ENCODE measurements at places on chromosomes 16 and 17.
A peak's percentile ranks its signal among the peaks of the same experiment; 100 is the strongest.

DNA sequence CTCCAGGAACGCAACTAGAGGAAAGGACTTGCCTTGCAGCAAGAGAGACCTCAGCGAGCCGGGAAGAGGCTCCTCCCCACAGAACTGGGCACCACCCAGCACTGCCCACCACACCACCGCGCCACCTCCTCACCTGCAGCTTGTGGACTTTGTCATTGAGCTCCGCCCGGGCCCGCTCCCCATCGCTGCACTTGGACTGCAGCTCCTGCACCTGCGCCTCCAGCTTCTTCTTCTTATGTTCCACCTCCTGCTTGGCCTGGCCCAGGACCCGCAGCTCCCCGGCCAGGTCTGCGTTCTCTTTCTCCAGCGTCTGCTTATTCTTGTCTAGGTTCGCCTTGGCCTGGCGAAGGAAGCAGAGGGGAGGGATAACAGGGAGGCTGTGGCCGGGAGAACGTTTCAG is 76.7 kb downstream of the NDE1 start:
- no peak for DNase-seq
- H3K27me3 ChIP-seq: no peaks in the 10 kb centered on the region
- no peak overlapping the region for H3K4me3 ChIP-seq
- no peaks in the 10 kb centered on the region for H3K4me1 ChIP-seq

DNA sequence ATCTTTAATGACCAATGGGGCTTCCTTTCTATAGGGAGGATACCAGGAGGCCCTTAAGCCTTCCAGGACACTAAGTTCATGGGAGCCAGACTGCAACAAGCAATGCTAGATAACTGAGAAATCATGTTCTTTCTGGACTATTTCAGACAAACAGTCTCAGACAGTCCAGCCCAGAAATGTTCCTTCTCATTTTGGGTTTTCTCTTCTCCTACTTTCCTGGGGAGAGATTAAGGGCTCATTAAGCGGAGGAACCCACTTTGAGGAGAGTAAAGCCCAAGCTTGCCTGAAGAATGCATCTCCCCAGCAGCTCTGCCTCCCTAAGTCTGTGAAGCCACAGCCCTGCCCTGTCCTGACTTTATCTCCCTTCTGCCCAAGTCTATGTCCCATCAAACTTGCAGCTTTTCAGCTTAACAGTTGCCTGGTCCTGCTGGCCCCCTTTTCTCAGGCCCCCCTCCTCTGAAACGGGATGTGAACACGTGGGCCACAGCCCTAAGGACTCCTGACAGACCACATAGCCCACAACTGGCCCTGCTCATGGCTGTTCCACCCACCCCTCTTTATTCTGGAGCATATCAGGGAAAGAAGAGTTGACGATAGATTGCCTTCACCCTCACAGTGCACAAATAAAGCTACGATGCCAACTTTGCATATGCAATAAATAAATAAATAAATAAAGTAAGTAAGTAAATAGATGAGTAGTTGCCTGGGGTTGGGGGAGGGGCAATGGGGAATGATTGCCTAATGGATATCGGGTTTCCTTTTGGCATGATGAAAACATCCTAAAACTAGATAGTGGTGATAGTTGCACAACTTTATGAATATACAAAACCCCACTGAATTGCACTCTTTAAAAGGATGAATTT is 111.0 kb downstream of the N4BP1 start:
- H3K4me1 ChIP-seq: no peaks in the 10 kb centered on the region
- no peak overlapping the region for H3K27ac ChIP-seq
- no peaks in the 10 kb centered on the region for H3K36me3 ChIP-seq
- DNase-seq: no peak
- no peak overlapping the region for H3K4me3 ChIP-seq

GRCh38 chr16:66425651-66426050 is 1.4 kb upstream of the BEAN1 start:
- no peaks in the 10 kb centered on the region for H3K4me1 ChIP-seq
- DNase-seq: no peak
- no peaks in the 10 kb centered on the region for H3K36me3 ChIP-seq
- no peak overlapping the region for H3K27ac ChIP-seq

- DNase-seq: no peak
- peak overlapping the region; percentile 72 for H3K27ac ChIP-seq
- peak overlapping the region; percentile 95 for H3K4me3 ChIP-seq
Measured at GRCh38 chr16:85557971-85558657, 55.0 kb upstream of the GSE1 start.

GRCh38 chr16:82589407-82589806 is 37.4 kb upstream of the CDH13 start:
- H3K36me3 ChIP-seq: no peaks in the 10 kb centered on the region
- no peak overlapping the region for H3K4me3 ChIP-seq
- no peak overlapping the region for H3K27ac ChIP-seq

GRCh38 chr16:11212798-11213196 is 43.2 kb downstream of the SOCS1 start:
- H3K4me1 ChIP-seq: peaks cover 8% of the 10 kb centered on the region
- DNase-seq: no peak
- peaks cover 14% of the 10 kb centered on the region for H3K36me3 ChIP-seq
- no peaks in the 10 kb centered on the region for H3K27me3 ChIP-seq

DNA sequence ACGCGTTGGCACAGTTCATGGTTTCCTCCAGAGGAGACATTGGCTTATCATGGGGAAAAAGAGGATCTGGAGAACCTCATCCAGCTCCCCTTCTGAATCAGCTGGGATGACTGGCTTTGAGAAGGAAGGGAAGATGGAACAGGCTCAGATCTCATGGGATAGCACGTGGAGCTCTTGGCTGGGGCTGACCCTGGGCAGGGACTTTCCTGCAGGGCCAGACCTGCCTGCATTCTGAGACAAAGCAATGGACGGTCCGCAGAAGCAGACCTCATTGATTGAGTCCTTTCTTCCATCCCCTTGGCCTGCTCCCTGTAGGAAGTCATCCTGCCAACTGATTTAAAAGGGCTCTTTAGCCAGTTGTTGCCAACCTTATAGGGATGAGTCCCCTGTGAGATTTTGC is 26.2 kb downstream of the PLCD3 start:
- peaks cover 64% of the 10 kb centered on the region for H3K36me3 ChIP-seq
- H3K27me3 ChIP-seq: no peaks in the 10 kb centered on the region
- DNase-seq: no peak
- no peak overlapping the region for H3K27ac ChIP-seq
- H3K4me3 ChIP-seq: no peak overlapping the region
- H3K4me1 ChIP-seq: no peaks in the 10 kb centered on the region

DNA sequence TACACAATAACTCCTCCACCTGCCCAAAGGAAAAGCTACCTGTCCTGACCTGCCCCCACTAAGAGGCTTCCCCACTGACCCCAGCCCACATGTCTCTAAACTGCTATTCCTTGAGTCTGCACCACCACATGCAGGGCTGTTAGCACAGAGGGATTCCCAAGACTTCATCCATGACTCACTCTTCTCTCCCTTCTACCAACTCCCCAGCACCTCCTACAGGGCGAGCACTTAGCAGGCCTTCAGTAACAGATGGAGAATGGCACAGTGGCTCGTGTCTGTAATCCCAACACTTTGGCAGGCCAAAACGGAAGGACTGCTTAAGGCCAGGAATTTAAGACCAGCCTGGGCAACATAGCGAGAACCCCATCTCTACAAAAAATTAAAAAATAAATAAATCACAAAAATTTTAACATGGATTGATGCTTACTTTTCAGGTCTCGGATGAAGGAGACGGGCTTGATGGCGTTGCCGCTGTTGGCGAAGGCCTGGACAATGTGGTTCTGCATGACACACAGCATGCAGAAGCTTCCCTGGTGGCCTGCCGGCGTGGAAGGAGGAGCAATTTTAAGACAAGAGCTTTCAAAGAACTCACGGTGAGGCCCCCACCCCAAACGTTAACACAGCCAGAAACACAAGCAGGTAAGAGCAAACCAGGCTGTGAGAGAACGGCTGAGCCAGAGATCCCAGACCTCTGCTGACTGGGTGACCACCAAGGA is 12.0 kb downstream of the USP36 start:
- H3K36me3 ChIP-seq: peaks cover 88% of the 10 kb centered on the region
- no peak for DNase-seq
- H3K4me1 ChIP-seq: peaks cover 13% of the 10 kb centered on the region
- H3K27ac ChIP-seq: peak overlapping the region; percentile 5
- H3K27me3 ChIP-seq: no peaks in the 10 kb centered on the region

Measured in activated T-helper 2 cell treated with anti-CD3 and anti-CD28 coated beads, Interferon-gamma antibody, Interleukin-2, Interleukin-4, amounts not matched to agents 10 μg/mL and 5 μg/mL and 100 μg/mL, durations not matched to agents 14 hours and 24 hours and 36 hours (primary cell).